ENCODE measurements at places on chromosomes 7 and 10.

DNA sequence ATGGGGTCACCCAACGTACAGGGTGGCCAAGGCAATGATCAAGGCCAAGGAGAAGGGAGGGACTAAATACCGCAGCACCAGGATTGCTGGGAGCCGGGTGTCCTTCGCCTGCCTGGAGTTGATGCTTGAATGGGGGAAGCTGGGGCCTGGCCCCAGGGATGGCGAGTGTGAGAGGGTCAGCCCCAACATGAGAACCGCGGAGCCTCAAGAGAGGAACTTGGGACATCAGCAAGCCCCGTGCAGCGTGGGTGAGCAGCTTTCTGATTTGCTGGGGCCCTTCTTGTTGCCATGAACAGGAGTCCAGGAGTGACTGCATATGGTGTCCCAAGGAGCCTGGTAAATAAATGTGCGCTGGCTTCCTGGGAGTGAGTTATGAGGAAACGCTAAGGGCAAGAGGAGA is 72.8 kb upstream of the PITRM1 start:
- DNase-seq: no peak

GRCh38 chr10:81251457-81252115 is 623.4 kb upstream of the NRG3 start:
- DNase-seq: no peak

DNA sequence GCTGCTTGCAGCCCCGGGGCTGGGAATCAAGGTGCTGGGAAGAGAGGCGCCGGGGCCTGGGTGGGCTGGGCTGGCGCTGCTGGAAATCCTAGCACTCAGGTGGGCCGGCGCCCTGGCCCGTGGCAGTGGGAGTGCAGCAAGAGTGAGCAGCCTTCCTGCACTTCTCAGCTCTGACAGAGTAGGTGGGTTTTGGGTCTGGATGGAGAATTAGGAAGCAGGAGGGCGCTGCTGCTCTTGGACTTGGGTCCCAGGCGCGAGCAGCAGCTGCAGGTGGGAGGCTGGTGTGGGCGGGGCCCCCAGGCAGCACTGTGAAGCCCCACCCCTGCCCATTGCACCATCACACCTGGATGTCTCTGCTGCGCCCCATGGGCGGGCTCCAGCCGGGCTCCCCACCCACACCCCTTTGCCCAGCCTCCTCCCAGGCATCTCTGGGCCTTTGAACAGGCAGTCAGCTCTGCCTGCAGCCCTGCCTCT is 6.0 kb downstream of the BRI3 start:
- DNase-seq: no peak

GRCh38 chr7:16323313-16323712 is 98.0 kb downstream of the CRPPA start:
- DNase-seq: no peak

DNA sequence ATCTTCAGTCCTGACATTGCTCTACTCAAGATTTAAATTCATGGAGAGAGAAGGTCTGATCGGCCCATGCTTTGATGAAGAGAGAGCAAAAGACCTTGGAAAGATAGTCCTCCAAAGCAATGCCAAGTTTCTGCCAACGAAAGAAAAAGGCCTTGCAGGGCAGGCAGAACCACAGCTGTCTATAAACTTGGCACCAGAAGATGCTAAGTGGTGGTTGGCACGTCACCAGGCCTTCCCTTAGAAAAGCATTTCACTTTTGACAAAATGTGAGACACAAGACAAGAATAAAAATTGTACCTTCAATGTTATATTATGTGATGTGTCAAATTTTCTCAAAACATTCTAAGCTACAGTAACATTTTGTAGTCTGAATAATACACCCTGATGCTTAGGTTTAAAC is 42.0 kb upstream of the FGFR2 start:
- DNase-seq: no peak

DNA sequence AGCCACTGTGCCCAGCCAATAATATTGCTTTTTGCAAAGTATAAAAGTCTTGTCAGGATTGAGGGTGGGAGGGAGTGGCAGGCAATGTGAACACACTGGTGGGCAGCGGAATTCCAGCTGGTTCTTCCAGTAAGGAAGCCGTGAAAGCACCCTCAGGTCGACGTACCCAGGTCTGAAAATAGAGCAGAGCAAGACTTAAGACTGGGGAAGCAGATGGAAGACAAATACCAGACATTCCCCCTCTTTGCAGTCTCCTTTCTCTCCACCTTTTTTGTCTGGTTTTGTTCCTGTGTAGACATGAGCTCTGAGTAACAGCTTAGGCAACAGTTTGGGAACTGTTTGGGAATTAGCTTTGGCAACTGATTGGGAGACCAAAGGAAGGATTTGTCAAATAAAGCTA is 17.6 kb upstream of the CSTF2T start:
- no peak for DNase-seq

- DNase-seq: no peak
These were observed 258.9 kb upstream of the NPY start for GRCh38 chr7:24025094-24025493.

- no peak for DNase-seq
These were observed 467.8 kb downstream of the ARL4A start for GRCh38 chr7:13155188-13155587.

DNA sequence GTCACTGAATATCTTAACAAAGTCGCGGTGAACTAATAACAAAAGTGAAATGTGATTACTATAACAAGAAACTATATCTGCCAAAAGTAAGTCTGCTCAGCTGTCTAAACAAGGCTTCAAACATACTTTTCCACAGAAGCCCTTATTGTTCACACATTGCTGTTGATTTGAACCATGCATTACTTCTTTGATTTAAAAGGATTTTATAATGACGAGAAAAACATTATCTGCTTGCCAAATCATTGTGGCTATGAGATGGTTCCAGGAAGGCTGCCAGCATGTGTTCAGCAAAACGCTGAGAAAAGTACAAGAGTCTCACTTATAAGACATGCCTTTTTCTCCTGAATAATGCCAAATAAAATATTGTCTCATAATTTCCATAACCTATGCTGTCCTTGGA is 24.4 kb downstream of the RNF133 start:
- no peak for DNase-seq

- DNase-seq: no peak
These were observed 318.9 kb downstream of the CXCL12 start for GRCh38 chr10:44065788-44066526.

- no peak for DNase-seq
These were observed 239.7 kb upstream of the MKLN1 start for GRCh38 chr7:131087756-131088658.

DNA sequence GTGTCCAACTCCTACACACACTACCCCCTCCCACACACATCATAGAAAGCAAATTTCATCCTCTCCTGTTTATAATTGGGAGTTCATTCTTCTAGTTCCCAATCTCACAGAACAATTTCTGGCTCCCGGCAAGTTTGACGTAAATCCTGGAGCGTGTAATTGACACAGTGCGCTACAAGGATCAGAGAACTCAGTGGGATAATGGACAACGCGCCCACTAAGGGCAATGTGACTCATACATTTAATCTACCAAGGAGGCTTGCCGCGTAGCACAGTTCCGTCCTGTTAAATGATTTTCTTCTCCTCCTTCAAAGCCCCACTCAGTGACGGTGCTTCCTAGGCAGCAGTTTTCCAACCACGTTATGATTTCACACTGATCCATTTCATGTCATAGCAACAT is 277.6 kb downstream of the SFMBT2 start:
- DNase-seq: no peak

GRCh38 chr7:148700661-148701064 is 2.0 kb downstream of the CUL1 start:
- DNase-seq: no peak

- DNase-seq: no peak
These were observed 278.3 kb upstream of the ZNF32 start for GRCh38 chr10:43926875-43927406.

- no peak for DNase-seq
These were observed 30.7 kb downstream of the RTKN2 start for GRCh38 chr10:62237966-62238365.

DNA sequence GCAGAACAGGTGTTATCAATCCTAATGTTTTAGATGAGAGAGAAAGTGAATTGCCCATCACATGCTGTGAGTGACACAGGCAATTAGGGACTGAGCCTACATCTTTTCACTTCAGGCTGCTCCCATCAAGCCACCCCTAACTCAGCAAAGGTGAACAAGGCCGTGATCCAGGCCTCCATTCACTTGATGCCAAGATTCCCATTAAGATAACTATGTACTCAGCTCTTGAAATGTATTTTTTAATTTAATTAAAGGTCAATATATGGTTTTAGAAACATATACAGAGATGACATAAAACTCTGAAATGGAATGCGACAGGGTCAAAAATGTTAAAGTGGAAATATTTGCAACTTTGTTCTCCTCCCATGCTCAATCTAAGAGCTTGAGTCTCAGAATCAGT is 27.9 kb upstream of the UBE2H start:
- DNase-seq: no peak

DNA sequence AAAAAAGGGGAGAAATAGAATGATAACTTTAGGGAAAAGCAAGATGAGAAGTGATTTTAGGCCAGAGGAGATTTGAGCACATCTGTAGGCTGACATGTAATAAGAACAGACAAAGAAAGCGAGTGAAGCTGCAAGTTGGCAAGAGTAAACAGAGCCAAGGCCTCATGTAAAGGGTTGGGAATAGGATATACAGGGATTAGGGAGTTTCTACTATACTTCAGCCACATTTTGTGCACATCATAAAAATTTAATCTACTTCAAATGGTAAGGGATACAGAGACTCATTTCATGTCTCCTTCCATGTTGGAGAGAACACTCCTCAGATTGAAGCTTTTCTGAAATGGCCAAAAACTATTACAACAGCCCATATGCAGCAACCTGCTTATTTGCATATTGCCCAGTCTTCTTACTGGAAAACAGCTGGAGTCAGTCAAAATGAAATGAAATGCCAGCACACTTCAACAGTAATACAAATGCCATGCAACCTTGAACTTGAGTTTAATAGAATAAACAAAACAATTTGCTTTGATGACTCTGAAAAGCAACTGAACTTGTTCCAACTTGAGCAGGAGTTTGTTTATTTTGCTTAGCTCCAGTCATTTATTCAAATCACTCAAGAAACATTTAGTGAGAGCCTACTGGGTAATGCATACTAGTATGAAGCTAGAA is 49.9 kb downstream of the NRCAM start:
- no peak for DNase-seq

DNA sequence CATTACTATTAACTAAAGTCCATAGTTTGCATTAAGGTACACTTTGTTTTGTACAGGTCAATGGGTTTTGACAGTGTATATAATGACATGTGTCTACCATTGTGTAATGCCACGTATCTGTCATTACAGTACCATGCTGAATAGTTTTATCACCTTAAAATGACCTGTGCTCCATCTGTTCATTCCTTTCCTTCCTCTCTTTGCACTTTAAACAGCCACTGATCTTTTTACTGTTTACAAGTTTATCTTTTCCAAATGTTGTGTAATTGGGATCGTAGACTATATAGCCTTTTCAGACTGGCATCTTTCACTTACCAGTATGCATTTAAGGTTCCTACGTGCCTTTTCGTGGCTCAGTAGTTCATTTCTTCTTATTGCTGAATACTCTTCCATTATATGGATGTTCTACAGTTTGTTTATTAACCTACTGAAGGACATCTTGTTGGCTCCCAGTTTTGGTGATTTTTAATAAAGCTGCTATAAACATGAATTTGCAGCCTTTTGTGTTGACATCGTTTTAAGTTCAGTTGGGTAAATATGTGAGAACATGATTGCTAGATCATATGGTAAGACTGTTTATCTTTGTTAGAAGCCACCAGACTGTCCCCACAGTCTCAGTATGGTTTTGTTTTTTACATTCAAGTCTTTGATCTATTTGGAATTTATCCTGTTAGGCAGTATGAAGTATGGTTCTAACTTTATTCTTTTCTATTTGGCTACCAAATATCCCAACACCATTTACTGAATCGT is 24.7 kb downstream of the STAM start:
- no peak for DNase-seq

- no peak for DNase-seq
These were observed 21.0 kb downstream of the BLNK start for GRCh38 chr10:96250349-96250748.

DNA sequence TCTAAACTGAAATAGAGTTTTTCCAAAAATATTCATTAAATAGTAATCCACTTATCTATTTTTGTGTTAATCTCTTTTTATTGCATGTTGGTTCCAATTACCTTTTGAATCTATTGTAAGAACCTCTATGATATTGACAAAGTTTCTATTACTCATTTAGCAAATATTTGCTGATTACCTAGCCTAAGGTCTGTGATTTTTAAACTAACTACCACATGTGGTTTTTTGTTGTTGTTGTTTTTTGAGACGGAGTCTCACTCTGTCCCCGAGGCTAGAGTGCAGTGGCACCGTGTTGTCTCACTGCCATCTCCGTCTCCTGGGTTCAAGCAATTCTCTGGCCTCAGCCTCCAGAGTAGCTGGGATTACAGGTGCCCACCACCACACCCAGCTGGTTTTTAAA is 2.0 kb upstream of the ASB13 start:
- DNase-seq: no peak

GRCh38 chr7:37633048-37633447 is 50.5 kb upstream of the GPR141 start:
- DNase-seq: no peak

DNA sequence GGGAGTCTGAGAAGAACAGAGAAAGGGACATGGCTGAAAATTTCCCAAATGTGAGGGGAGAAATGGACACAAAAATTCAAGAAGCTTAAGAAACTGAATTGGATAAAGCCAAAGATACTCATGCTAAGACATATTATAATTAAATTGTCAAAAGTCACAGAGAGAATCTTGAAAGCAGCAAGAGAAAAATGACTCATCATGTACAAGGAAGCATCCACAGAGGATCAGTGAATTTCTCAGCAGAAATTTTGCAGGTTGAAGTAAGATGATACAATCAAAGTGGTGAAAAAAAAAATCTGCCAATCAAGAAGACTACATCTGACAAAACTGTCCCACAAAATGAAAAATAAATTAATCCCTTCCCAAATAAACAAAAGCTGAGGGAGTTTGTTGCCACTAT is 56.8 kb downstream of the MPP7 start:
- DNase-seq: no peak

- no peak for DNase-seq
These were observed 110.1 kb downstream of the CDK14 start for GRCh38 chr7:90706072-90706716.
